ENCODE measurements at places on chromosomes 4 and X. TPM values are rescaled to one million over a fixed set of nuclear protein-coding genes. Genes with fewer than 3 reads are reported as not detected.

The UVSSA gene
- total RNA-seq, result 59.4 TPM

The AKAP14 gene
- total RNA-seq, result not detected

The MFAP3L gene
- total RNA-seq, result 5.4 TPM

The SSX1 gene
- not detected for total RNA-seq

The HHIP gene
- total RNA-seq, result not detected

The NPY5R gene
- not detected for total RNA-seq

The CYSLTR1 gene
- 7.6 TPM for total RNA-seq

The MAGEB16 gene
- total RNA-seq, result not detected

The PF4V1 gene
- total RNA-seq, result 14.9 TPM

The FGF13 gene
- not detected for total RNA-seq

DNA sequence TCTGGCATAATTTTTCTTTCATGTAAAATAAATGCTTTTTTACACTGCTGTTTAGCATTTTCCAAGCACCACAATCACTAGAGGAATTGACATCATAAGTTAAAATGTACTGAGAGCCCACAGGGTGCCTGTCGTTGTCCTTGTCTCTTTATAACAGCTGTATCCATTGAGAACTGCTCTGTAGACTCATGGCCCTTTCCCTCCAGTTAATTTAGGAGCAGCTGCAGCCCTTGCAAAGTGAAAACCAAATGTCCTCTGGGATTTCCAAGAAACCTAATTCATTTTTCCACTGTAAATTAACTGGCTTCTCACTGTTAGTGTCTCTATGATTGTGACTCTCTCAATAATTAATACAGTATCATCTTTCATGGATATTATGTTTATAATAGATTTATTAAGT, 185.9 kb downstream of the SLC4A4 start:
- DNase-seq, result no peak

DNA sequence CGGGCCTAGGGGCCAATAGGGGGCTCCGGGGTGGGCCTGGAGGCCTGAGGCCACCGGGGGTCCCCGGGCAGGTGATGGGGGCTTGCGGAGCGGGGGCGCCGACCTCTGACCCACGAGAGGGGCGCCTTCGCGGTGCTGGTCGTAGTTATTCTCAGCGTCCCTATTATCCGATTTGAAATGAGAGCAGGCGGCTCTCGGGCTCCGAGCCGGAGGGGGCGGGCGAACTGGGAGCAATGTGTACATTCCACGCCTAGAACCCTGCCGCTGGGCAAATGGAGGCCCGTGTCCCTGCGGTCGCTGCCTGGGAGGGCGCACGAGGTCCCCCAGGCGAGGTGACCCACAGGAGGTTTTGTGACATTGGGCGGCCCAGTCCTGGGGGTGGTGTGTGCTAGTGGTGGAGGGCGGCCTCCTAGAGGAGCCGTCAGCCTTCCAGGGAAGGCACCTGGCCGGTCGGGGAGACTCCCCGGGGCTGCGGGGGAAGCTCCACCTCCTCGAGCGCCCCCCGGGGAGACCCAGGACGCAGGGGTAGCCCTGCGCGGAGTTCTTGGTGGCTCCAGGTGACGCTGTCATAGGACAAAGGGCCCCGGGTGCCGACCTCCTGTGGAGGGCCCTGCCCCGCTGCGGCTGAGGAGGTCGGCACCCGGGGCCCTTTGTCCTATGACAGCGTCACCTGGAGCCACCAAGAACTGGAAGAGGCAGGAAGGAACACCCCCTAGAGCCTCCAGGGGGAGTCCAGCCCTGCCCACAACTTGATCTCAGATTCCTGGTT, 102.6 kb upstream of the PRKX start:
- peak; percentile 23 for DNase-seq

DNA sequence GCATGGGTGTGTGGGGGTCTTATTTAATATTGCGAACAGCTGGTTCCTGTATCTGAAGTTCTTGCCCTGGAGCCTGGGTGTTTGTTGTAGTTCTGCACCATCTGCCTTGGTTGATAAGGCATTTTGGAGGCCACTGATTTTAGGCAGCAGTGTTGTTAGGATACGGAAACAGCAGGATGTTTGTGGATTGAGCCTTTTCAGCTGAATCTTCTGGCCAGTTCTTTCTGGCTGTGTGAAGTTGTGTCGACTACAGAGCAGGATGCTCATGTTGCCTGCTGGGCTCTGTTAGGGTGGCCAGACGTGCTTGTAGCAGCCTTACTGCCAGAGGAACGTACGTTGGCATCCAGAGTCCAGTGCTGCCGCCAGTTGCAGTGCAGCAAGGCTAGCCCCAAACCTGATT, 134.2 kb downstream of the PTTG2 start:
- DNase-seq, result no peak

DNA sequence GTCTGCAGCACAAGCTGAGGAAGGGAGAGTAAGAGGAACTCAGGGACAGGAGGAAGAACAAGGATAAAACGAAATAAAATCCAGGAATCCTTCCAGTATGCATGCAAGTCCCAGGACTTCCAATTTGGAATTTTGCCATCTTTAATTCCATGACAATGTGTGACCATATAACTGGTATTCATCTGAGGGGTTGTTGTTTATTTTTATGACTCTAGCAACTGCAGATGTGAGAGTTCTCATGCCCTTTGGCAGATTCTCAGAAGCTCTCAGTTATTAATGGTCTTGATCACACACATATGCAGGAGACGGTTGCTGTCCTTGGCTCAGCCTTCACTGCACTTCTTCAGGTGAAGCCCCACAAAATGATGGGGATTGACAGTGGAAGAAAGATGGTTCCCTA, 148.2 kb downstream of the SMIM20 start:
- no peak for DNase-seq

DNA sequence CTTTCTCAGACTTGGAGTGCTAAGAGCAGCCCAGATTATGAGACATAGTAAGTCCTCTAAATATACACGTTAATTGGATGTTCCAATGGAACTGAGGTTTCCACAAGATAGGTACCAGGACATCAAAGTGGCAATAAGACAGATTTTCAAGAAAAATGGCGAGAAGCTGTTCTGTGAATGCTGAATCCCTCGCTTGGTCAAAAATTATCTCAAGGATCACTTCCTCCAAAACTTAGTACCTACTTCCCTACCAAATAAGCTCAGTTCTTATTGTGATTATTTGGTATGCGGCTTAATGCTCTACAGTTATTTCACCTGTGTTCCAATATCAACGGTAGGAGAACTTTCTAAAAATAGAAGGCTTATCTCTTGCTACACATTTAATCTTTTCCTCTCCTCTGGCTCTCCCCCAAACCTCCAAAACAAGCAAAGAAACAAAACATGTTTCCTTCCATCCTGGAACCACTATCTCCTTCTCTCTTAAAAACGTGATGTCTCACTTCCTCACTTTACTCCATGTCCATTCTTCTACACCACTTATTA, 14.7 kb downstream of the PDGFC start:
- DNase-seq, result no peak

- no peak for DNase-seq
Observed at GRCh38 chr4:140603286-140603685, 34.5 kb upstream of the UCP1 start.

GRCh38 chrX:151009582-151009981, 26.4 kb downstream of the HMGB3 start:
- no peak for DNase-seq

DNA sequence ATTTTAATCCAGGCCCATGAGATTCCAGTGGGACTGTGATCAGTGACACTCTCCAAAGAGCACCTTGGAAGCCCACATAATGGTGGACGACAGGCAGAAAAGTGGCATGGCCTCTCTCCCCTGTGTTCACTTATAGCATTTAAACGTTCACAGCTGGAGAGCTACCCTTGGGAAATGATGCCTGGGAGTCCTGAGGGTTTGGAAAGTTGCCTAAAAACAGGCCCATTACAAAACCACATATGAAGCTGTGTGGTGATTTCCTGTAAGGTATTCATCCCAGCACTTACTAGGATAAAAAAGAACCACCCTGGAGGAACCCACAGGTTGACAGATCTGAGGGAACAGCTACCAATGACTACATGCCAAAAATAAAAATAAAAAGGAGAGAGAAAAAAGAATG, 193.2 kb downstream of the RASL11B start:
- DNase-seq, result no peak

GRCh38 chr4:40577588-40578253, 51.9 kb downstream of the RBM47 start:
- DNase-seq, result no peak

GRCh38 chr4:151700566-151701316, 60.1 kb downstream of the GATB start:
- peak; percentile 13 for DNase-seq

DNA sequence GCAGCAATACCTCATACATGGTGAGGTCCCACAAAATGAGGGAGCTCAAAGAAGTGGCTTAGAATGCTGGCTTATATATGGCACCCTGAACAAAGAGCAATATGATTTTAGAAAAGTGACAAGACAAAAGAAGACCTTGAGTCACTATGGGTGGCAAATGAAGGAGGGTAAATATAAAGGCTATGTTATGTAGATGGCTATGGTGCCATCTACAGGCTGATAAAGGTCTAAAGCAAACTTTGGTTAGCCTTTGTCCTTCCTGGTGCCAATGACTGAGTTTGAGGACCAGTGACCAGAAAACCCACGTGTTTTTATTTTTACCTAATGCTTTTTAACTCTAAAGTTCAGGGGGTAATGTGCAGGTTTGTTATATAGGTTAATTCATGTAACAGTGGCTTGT, 151.8 kb downstream of the CCNG2 start:
- DNase-seq, result no peak

- no peak for DNase-seq
Observed at GRCh38 chr4:25308761-25309160, 3.8 kb upstream of the ZCCHC4 start.

DNA sequence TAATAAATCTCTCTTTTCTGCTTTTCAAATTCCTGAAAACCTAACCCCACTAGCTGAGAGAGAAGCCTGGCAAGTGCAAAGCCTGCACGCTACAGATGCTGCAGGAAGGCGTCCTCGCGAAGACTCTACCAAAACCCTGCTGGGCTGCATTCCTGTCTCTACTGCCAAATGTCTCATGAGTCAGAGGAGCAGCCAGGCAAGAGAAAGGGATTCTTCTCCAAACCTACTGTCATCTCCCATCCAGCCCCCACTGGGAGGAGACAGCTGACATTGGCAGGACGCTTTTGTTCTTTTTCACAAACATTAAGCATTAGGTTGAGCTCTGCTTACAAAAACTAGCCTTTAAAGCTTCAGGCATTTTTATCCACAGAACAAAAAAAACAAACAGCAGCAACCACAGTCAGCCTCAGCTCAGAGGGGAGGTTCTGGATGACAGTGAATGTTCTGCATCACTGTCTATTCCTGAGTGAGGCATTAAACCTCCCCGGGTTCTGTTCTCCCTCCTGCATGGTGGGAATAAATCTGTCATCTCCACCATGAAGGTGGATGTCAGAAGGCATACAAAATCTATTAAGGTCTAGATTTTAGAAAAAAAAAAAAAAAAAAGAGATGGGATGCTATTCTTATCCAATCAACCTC, 18.0 kb downstream of the CRMP1 start:
- no peak for DNase-seq

DNA sequence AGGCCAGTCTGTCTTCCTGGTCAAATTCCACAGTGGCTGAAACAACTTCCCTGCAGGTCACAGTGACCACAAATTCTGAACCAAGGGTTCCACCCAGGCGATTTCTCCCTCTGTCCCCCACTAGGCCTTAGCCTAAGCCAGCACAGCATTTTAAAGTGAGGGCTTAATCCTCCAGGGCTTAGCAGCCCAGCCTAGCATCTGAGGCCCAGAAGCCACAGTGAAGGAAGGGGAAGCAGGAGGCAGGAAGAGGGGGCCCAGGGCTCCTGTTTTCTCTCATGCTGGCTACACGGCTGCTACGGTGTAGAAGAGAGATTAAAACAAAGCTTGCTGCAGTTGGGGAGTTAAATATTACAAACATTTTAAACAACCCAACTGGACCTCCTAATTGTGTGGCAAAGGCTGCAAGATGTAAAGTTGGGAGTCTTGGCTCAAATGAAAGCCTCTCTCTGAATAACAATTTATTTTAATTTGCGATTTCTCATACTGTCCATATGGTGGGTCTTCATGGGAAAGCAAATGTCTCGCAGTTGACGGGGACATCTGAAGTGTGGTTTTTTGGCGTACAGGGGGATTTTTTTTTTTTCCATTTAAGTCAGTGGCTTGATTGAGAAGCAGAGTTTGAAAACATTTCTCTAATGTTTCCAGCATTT, 170.8 kb upstream of the RAI2 start:
- no peak for DNase-seq

- no peak for DNase-seq
Observed at GRCh38 chrX:47864785-47865184, 28.1 kb downstream of the ZNF81 start.

DNA sequence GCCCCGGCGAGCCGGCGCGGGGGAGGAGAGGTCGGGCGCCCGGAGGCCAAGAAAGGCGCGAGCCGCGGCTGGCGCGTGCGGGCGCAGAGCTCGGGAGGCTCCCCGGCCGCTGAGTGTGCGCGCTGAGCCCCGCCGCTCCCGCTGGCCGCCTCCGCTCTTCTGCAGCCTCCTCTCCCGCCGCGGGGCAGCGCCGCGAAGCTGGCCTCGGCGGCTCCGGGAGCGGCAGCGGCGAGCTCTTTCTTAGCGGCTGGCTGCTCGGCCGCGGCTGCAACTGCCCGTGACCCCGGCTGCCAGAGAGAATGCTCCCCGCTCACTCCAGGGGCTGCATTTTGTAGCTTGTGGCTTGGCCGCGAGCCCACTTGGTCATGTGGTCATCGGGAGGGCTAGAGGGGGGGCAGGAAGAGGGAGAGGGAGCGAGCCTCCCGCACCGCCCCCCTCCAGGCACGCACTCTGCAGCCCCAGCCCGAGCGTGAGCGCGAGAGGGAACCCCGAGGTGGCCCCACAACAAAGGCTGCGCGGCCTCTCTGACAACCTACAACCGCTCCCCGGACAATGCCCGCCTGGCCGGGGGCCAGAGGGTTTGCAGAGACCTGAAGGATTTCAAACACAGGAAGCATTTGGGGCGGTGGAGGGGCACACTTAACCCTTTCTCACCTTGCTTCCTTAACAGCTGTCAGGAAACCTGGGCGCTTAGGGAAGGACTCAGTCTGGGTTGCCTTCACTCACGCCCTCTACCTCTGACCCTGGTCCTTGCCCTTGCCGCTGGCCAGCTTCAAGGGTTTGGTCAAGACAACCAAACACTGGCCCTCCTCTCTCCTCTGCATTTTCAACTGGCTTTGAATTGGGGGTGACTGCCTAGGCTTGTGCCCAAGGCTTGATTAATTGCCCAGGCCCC, at the start of gene APLN:
TSS of gene APLN (minus strand) at position 305 of the 895 bp plus-strand sequence. CDS start 326 bp downstream, outside the sequence.
- DNase-seq, result peak; percentile 27

GRCh38 chrX:136015016-136015415, 29.8 kb downstream of the SLC9A6 start:
- DNase-seq, result no peak

DNA sequence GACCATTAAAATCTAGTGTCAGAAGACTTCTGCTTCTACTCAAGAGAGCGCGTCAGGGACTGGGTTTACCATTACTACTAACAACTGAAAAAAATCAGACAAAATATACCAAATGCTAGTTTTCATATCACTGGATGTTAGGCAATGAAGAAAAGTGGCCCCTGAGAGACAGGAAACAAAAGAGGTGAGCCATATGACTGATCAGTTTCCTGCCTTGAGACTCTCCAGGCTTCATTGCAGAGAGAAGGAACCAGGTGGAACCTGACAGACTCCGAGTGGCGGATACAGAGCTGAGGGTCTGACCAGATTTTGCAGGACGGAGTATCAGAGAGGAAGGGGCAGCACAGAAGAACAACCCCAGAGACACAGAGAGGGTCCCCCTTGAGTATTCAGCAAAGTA, 86.3 kb downstream of the C4orf51 start:
- DNase-seq, result no peak

GRCh38 chrX:114101081-114101480, 482.8 kb upstream of the HTR2C start:
- no peak for DNase-seq

- DNase-seq, result no peak
Observed at GRCh38 chr4:40046311-40046980, 10.2 kb upstream of the N4BP2 start.

- DNase-seq, result no peak
Observed at GRCh38 chr4:144750348-144750747, 104.4 kb downstream of the HHIP start.
